ENCODE measurements at places on chromosomes 1 and 21.

DNA sequence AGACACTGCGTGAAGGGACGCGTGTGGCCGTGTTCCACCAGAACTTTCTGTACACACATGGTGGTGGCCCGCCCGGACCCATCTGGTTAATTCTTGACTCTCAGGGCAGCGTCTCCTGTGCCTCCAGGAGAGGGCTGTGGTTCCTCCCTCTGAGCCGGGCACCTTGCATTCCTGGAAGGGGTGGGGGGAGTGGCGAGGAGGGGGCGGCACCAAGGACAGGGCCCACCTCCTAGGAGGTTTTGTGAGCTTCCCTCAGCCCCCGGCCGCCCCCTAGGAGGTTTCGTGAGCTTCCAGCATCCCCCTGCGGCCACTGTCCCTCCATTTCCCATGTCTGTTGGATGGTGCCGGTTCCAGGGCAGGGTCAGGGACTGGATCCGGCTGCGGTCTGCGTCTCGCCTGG, 28.9 kb downstream of the FAAP20 start:
- DNase-seq = no peak

- no peak for DNase-seq
These were observed 163.0 kb upstream of the KAZN start for GRCh38 chr1:14435368-14436023.

GRCh38 chr1:32413507-32414185, 19.4 kb upstream of the BSDC1 start:
- peak; percentile 16 for DNase-seq

- DNase-seq = peak; percentile 48
These were observed 38.8 kb upstream of the RASAL2 start for GRCh38 chr1:178055093-178055492.

DNA sequence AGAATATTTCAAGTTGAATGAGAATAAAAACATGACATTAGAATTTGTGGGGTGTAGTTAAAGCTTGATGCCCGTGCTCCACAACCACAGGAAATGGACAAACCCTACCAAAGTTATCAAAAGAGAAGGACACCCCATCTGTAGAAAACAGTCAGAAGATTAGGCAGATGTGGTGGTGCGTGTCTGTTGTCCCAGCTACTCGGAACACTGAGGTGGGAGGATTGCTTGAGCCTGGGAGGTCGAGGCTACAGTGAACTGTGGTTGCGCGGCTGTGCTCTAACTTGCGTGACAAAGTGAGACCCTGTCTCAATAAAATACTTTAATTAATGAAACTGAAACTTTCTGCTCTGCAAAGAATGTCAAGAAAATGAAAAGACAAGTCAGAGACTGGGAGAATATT, 1.5 kb upstream of the SPATC1L start:
- DNase-seq = no peak

- no peak for DNase-seq
These were observed 41.1 kb downstream of the KCNJ15 start for GRCh38 chr21:38297871-38298270.

- no peak for DNase-seq
These were observed 14.7 kb downstream of the ATPAF1 start for GRCh38 chr1:46653405-46653958.

DNA sequence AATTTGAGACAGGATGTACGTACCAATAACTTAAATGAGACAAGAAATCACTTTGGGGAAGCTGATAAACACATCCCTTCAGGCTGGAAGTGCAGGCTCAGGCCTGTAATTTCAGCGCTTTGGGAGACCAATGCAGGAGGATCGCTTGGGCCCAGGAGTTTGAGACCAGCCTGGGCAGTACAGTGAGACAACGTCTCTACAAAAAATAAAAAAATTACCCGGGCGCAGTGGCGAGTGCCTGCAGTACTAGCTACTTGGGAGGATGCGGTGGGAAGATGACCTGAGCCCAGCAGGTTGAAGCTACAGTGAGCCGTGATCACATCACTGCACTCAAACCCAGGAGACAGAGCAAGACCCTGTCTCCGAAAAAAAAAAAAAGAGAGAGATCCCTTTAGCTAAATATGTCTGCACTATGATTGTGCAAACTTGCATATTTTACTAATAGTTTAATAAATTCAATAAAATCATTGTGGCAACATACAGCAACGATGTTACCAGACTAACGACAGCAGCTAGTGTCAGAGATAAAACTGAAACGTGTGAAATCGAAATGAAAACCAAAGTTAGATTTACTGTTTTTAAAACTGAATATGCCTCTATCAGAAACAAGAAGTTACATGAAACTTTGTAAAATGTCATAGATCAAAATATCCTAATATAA, 54.7 kb downstream of the CD2 start:
- DNase-seq = no peak

- no peak for DNase-seq
These were observed 32.8 kb upstream of the SLC45A1 start for GRCh38 chr1:8285103-8285502.

GRCh38 chr21:31266241-31266640, 77.8 kb downstream of the TIAM1 start:
- DNase-seq = no peak

DNA sequence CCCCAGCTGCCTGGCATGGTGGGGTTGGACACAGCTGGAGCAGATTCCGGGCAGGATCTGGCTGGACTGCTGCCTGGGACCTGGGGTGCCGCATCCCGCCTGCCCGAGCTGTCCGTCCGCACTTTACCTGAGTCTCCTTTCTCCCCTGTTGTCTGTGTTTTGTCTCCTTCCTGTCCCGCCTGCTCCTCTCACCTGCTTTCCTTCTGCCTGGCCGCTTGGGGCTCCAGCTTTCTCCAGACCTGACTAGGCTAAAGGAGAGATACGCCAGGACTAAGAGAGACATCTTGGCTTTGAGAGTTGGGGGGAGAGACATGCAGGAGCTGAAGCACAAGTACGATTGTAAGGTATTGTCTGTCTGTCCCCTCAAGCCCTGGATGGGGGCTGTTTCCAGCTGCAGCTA, 73.3 kb downstream of the ARHGEF10L start:
- DNase-seq = no peak

DNA sequence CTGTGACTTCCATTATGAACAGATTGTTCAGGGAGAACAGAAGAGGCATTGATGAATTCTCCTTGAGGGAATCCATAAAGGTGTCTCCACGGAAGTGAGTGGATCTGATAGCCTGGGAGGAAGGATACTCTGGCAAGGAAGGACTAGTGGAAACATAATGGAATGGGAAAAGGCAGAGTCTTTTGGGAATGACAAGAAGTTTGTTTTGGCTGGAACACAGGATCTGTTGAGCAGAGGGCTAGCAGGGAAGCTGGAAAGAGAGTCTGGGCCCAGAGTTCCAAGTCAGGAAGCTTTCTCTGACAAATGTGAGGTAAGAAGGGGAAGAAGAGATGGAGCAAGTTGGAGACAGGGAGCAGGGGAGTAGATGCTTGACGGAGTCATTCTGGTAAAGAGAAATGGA, 8.1 kb downstream of the ADAMTS5 start:
- DNase-seq = peak; percentile 26

DNA sequence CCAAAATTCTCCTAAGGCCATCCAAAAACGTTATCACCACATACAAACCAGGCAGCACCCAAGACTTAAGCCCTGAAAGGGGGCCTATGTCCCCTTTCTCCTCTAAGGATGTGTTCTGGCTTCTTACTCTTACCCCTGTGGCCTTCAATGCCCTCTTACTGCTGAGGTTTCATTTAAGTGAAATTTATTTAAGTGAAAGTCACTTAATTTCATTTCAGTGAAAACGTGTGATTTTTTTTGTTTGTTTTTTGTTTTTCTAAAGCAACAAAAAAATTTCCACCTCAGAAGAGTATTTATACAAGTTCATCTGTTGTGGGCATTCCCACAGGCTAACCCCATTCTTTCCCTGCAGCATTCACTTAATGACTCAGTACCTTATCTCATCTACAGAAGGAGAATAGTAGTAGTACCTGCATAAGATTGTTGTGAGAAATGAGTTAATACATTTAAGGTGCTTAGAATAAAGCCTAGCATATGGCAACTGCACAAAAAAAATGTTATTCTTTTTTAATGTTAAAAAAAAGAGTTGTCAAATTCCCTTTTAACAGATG, 220.6 kb downstream of the CHRM3 start:
- no peak for DNase-seq

GRCh38 chr1:111903871-111904449, 85.5 kb downstream of the KCND3 start:
- DNase-seq = no peak

DNA sequence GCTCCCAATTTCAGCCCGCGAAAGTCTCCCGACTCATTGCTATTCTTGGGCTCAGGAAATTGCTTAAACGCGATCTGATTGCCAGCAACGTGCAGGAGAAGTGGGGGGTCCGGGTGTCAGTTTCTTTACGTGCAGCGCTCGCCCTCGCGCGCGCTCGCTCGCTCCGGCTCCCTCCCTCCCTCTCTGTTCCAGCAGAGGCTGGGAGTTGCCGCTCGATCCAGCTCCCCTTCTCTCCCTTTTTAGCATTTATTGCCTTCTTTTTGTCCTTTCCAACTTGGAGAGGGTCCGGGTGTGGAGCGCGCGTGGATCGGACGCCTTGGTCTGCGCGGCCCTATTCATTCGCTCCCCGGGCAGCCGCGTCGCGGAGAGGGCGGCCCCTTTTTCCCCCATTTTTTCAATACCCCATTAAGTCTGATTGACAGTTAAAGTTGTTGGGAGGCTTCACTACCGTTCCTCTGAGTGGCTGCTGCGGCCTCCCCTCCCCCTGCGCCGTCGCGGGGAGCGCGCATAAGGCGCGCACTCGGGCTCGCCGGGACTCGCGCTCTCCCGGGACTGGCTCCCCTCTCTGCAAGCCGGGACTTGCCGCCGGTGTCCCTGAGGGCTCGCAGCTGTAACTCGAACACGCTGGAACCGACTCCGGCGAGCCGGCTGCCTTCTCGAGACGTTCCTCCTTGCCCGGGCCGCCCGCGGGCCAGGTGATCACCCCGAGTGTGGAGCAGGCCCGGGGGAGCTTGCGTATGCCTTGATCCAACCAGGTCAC, at the start of gene DHRS3:
DHRS3 (minus strand) TSS at position 310 of the 760 bp plus-strand sequence. CDS start 862 bp downstream, outside the sequence.
- DNase-seq = peak; percentile 80

DNA sequence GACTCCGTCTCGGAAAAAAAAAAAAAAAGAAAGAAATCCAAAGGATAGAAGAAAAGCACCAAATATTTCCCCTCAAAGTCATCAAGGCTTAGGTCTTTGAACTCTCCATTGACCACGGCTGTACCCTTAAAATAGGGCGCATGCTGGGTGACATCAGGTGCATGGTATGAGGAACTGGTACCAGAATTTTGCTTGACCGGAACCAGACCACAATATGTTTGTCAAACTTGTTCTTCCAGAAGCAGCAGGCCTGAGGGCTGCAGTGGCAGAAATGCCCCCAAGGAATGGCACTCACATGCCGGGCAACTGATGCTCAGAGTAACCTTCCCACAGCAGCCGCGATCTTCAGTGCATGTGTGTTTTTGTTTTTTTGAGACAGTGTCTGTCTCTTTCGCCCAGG, 21.0 kb downstream of the RCC1 start:
- no peak for DNase-seq

DNA sequence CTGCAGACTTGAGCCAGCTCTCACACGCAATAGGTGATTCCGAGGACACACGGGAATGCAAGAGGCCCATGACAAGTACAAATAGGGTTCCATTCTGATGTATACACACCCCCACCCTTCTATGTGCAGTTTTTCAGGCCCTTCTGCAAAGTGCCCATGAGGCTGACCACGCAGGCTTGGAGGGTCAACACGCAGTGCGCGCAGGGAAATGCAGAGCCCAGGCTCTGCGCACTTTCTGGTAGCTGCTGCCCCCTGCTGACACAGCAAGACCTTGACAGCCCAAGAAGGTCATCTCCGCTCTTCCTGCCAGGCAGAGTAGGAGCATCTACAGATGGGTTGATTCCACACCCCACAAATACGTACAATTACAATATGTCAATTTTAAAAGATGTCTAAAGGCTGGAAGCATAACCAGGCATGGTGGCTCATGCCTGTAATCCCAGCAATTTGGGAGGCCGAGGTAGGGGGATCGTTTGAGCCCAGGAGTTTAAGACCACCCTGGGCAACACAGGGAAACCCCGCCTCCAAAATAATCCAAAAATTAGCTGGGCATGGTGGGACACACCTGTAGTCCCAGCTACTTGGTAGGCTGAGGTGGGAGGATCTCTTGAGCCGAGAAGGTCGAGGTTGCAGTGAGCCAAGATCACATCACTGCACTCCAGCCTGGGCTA, 18.5 kb downstream of the SH3BP5L start:
- peak; percentile 68 for DNase-seq

- DNase-seq = no peak
These were observed 290.0 kb downstream of the SETD4 start for GRCh38 chr21:35770101-35770945.

DNA sequence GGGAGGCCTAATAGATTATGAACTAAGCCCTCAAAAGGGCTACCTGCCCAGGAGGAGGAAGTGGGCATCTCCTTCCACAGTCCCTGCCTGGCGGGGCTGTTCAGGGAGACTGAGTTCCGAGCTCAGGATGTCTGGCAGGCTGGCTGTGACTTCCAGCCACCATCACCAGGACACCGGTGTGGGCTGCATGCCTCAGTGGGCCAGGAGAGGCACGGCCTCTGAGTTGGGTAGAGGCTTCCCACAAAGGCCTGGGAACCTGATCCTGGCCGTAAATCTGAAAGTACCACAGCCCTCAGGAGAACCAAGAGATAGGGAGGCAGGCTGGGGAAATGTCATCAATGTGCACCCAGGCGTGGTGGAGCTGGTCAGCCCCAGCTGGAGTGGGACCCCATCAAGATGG, 29.1 kb downstream of the NTPCR start:
- no peak for DNase-seq

- no peak for DNase-seq
These were observed 36.6 kb downstream of the RIMKLA start for GRCh38 chr1:42417166-42417565.

- no peak for DNase-seq
These were observed 6.2 kb downstream of the BARHL2 start for GRCh38 chr1:90710579-90711536.

- no peak for DNase-seq
These were observed 134.8 kb downstream of the SETD4 start for GRCh38 chr21:35925497-35925896.

GRCh38 chr1:164443836-164444235, 115.1 kb upstream of the PBX1 start:
- DNase-seq = no peak

DNA sequence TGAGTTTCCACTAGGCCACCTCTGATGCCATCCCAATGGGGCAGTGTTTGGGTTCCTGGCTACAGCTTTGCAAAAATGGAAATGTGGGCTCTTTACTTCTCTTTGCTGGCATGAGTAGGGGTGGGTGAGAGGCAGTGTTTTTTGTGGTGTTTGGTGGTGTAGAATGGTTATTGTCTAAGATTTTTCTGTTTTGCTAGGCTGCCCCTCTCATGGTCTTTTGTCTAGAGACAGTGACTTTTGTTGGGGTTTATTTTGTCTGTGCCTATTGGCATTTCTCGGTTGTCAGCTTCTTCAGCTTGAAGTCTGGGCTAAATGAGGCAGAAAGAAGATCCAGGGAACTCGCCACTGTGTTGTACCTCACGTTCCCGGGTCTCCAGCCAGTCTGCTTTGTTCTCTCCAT, 112.1 kb downstream of the CENPF start:
- no peak for DNase-seq

DNA sequence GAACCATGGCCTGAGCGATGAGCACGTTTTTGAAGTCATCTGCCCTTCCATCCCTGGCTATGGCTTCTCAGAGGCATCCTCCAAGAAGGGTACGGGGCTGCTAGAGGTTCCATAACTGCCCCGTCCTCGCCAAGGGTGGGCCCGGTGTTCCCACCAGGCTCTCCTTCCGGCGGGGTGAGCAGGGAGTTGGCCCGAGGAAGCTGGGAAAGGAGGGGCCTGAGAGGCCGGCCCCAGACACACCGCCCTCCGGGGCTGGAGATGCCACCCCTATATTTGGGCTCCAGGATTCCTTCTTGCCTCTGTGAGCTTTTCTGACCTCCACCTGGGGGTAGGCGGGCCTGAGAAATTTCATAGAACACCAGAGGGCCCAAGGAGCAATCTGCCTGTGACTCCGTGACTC, 28.9 kb downstream of the EPHX1 start:
- DNase-seq = no peak

Data from heart right ventricle (tissue), 16 donors.